ENCODE measurements at places on chromosomes 4 and X. TPM values are rescaled to one million over a fixed set of nuclear protein-coding genes. Genes with fewer than 3 reads are reported as not detected.

DNA sequence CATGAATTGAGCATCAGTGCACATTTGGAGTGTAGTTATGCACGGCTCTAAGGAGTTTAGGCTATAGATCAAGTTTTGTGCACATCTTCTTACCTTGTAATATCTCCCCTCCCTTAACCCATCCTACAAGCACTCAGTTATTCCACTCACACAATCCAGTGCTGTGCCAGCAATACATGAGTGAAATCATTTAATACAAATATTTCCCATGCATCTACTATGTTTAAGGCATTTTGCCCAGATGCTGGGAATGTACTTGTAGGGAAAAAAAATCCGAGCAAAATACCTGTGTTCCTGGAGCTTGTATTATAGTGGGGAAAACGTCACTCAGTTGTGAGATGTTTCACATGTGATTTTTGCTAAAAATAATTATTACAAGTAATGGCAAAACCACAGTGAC, 191.6 kb upstream of the LDB2 start:
- peaks cover 3% of the 10 kb centered on the region for H3K27me3 ChIP-seq
- no peak overlapping the region for H3K27ac ChIP-seq
- H3K36me3 ChIP-seq: peaks cover 11% of the 10 kb centered on the region
- no peak overlapping the region for H3K4me3 ChIP-seq
- DNase-seq: no peak
- H3K4me1 ChIP-seq: peaks cover 19% of the 10 kb centered on the region

DNA sequence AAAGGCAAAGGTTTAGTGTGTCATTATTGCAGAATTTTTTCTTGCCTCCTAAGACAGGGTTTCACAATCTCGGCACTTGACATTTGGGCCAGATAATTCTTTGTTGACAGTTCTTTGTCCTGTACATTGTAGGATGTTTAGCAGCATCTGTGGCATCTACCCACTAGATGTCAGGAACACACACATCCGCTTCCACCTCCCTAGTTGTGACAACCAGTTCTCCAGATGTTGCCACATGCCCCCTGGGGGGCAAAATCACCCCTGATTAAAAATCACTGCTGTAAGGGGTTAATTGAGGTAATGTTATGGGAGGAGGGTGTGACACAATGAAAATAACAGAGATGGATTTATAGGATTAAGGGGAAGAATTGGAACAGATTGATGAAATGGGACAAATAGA, 75.3 kb downstream of the HMGB2 start:
- H3K27ac ChIP-seq: no peak overlapping the region
- H3K4me1 ChIP-seq: peaks cover 41% of the 10 kb centered on the region
- H3K27me3 ChIP-seq: no peaks in the 10 kb centered on the region
- no peaks in the 10 kb centered on the region for H3K36me3 ChIP-seq

GRCh38 chrX:153637121-153638040, 9.6 kb upstream of the DUSP9 start:
- H3K4me1 ChIP-seq: peaks cover 6% of the 10 kb centered on the region
- H3K27me3 ChIP-seq: peaks cover 17% of the 10 kb centered on the region
- DNase-seq: no peak
- no peak overlapping the region for H3K27ac ChIP-seq

GRCh38 chrX:54560411-54560810, 30.4 kb downstream of the GNL3L start:
- peaks cover 59% of the 10 kb centered on the region for H3K36me3 ChIP-seq
- H3K4me1 ChIP-seq: no peaks in the 10 kb centered on the region
- no peak overlapping the region for H3K4me3 ChIP-seq
- no peak overlapping the region for H3K27ac ChIP-seq

DNA sequence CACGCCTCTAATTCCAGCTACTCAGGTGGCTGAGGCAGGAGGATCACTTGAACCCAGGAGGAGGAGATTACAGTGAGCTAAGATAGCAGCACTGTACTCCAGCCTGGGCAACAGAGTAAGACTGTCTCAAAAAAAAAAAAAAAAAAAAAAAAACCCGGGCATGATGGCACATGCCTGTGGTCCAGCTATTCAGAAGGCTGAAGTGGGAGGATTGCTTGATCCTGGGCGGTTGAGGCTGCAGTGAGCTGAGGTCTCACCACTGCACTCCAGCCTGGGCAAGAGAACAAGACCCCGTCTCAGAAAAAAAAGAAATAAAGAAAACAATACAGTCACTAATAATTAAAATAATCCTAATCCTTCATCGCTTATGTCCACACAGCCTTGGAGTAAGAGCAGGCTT, 68.1 kb downstream of the APBB2 start:
- H3K36me3 ChIP-seq: peaks cover 5% of the 10 kb centered on the region
- peak overlapping the region; percentile 71 for H3K27ac ChIP-seq
- no peak for DNase-seq
- H3K4me3 ChIP-seq: no peak overlapping the region
- H3K27me3 ChIP-seq: no peaks in the 10 kb centered on the region
- H3K4me1 ChIP-seq: peaks cover 32% of the 10 kb centered on the region

- H3K4me1 ChIP-seq: peaks cover 41% of the 10 kb centered on the region
- peak overlapping the region; percentile 17 for H3K27ac ChIP-seq
- H3K4me3 ChIP-seq: no peak overlapping the region
- DNase-seq: no peak
- H3K27me3 ChIP-seq: no peaks in the 10 kb centered on the region
- H3K36me3 ChIP-seq: 0 out of 2 replicates have a peak, but pooled peaks cover 5% of the 10 kb centered on the region
Measured at GRCh38 chr4:22496165-22496813, 19.6 kb downstream of the ADGRA3 start.

GRCh38 chr4:169582203-169582602, 30.2 kb downstream of the NEK1 start:
- DNase-seq: no peak
- H3K4me3 ChIP-seq: no peak overlapping the region
- H3K27ac ChIP-seq: no peak overlapping the region
- peaks cover 3% of the 10 kb centered on the region for H3K36me3 ChIP-seq

- H3K36me3 ChIP-seq: no peaks in the 10 kb centered on the region
- no peaks in the 10 kb centered on the region for H3K27me3 ChIP-seq
- no peaks in the 10 kb centered on the region for H3K4me1 ChIP-seq
- no peak overlapping the region for H3K27ac ChIP-seq
Measured at GRCh38 chr4:18185491-18185890, 163.9 kb upstream of the LCORL start.

DNA sequence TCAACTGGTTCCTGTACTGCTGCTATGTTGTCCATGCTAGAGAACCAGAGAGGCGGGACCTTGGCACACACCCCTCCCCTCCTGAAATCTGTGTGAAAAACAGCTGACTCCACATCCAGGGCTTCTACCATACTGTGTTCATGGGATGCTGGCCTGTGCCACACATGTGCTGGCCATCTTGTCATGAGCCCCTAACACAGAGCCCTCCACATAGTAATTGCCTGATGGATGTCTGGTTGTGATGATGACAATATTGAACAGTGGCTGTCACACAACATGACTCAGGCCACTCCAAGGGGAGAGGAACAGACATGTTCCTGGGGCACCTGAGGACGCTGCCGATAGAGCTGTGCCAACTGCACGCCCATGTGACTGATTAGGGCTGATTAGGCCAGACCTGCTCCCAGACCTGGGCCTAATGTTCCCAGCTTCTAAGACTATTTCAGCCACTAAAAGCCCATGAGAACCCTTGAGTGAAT, 13.1 kb downstream of the SLC25A5 start:
- DNase-seq: no peak
- H3K36me3 ChIP-seq: no peaks in the 10 kb centered on the region
- no peak overlapping the region for H3K4me3 ChIP-seq
- no peak overlapping the region for H3K27ac ChIP-seq
- H3K27me3 ChIP-seq: peaks cover 17% of the 10 kb centered on the region

DNA sequence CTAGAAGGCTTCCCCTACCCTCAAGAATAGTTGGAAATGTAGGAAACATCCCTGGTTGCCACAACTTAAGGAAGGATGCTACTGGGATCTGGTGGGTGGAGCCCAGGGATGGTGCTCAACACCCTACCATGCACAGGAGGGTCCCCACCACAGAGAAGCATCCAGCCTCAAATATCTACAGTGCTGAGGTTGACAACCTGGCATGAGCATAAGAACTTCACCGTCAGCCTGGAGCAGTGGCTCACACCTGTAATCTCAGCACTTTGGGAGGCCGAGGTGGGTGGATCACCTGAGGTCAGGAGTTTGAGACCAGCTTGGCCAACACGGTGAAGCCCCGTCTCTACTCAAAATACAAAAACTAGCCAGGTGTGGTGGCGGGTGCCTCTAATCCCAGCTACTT, 24.0 kb upstream of the ASMTL start:
- peaks cover 4% of the 10 kb centered on the region for H3K4me1 ChIP-seq
- H3K27me3 ChIP-seq: peaks cover 10% of the 10 kb centered on the region
- DNase-seq: no peak
- peaks cover 16% of the 10 kb centered on the region for H3K36me3 ChIP-seq
- H3K27ac ChIP-seq: no peak overlapping the region

DNA sequence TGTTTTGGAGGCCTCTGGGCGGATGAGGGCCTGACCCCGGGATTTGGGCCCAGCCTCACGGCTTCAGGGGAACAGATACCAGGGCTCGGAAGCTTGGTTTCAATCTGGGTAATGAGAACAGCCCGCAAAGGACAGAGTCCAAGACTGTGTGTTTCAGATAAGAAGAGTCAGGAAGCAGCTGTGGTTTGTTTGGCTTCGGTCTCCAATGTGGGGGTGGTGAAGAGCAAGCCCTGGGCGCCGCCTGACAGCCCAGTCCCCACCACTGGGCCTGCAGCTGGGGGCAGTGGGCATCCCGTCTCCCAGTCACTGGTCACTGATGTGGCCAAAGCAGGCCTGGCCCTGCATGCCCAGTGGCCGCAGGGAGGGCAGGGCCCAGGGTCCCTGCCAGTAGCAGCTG, 9.1 kb downstream of the WFS1 start:
- H3K27me3 ChIP-seq: no peaks in the 10 kb centered on the region
- DNase-seq: no peak
- H3K36me3 ChIP-seq: peaks cover 2% of the 10 kb centered on the region
- no peak overlapping the region for H3K4me3 ChIP-seq
- H3K27ac ChIP-seq: no peak overlapping the region
- peaks cover 11% of the 10 kb centered on the region for H3K4me1 ChIP-seq

- no peak for DNase-seq
- no peaks in the 10 kb centered on the region for H3K36me3 ChIP-seq
- no peaks in the 10 kb centered on the region for H3K27me3 ChIP-seq
- H3K4me3 ChIP-seq: no peak overlapping the region
Measured at GRCh38 chrX:49972328-49972860, 50.0 kb downstream of the CLCN5 start.

Gene EFHC2
- 2.8 TPM for total RNA-seq

Gene ANXA10
- not detected for total RNA-seq

Gene GABRG1
- total RNA-seq: 0.17 TPM

Gene HEPH
- total RNA-seq: 31.7 TPM

Gene FAM3A
- 25.0 TPM for total RNA-seq

Gene FAM149A
- total RNA-seq: 14.6 TPM

Gene USP17L12
- total RNA-seq: not detected

Gene AKAP14
- 1.6 TPM for total RNA-seq
